ENCODE measurements at places on chromosomes 1 and 21. TPM values are rescaled to one million over a fixed set of nuclear protein-coding genes. Genes with fewer than 3 reads are reported as not detected.

Gene ETNK2
- 36.4 TPM for total RNA-seq

Gene ROR1
- 1.1 TPM for total RNA-seq

Gene CD1D
- not detected for total RNA-seq

Gene AHDC1
- total RNA-seq = 19.1 TPM

Gene TSPEAR
- total RNA-seq = not detected

Gene SLC30A2
- total RNA-seq = 1.8 TPM

- DNase-seq = peak; percentile 65
These were observed 1.1 kb upstream of the CACYBP start for GRCh38 chr1:174998569-174999215.

GRCh38 chr1:28243685-28244311 is 7.9 kb downstream of the ATP5IF1 start:
- no peak for DNase-seq

DNA sequence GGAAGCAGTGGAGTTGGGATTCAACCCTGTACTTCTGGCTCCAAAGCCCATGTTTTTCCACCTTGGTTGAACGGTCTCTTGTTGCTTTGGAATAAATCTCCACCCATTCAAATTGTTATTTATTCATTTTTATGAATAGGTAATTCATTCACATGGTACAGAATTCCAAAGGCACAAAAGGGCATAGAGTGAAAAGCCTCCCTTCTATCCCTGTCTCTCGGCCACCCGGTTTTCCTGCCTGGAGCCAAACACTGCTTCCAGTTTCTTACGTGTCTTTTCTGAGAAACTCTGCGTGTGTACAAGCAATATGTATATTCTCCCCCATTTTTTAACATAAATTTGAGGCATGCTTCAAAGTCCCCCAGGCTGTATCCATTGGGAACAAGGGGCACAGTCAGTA is 3.9 kb downstream of the EXTL1 start:
- DNase-seq = no peak

GRCh38 chr21:29125191-29125590 is 5.3 kb upstream of the MAP3K7CL start:
- DNase-seq = no peak

DNA sequence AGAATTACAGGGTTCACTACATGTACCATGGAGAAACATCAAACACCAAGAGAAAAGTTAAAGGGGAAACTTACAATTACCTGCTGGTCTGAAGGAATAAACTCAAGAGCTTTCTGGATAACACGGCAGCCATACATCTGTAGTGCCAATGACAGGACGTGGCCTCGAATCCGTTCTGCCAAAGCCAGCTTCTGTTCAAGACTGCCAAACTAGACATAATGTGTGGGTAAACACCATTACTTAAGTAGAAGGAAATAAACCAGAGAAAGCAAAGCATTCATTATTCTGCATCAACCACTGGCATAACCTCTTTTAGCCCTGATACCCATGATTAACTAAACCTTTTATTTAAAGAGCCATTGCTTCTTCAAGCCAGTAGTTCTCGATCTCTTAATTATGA is 41.5 kb upstream of the SDC3 start:
- no peak for DNase-seq

DNA sequence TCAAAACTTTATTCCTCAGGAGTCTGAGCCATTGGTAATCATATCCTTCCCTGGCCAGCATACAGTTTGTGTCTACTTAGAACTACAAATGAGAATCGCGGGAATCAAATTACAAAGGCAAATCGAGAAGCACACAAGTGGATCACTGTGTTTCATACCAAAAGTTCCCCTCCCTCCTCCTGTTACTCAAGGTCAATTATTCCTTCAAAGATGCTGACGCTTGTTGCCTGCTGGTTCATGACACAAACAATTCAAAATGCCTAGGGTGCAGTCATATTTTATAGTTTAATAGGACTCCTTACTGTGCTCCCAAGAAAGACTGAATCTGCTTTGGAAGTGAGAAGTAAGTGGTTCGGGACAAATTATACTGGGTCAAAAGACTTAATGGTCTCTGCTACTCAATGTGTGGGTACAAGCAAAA is 93.0 kb upstream of the PBX1 start:
- DNase-seq = no peak

DNA sequence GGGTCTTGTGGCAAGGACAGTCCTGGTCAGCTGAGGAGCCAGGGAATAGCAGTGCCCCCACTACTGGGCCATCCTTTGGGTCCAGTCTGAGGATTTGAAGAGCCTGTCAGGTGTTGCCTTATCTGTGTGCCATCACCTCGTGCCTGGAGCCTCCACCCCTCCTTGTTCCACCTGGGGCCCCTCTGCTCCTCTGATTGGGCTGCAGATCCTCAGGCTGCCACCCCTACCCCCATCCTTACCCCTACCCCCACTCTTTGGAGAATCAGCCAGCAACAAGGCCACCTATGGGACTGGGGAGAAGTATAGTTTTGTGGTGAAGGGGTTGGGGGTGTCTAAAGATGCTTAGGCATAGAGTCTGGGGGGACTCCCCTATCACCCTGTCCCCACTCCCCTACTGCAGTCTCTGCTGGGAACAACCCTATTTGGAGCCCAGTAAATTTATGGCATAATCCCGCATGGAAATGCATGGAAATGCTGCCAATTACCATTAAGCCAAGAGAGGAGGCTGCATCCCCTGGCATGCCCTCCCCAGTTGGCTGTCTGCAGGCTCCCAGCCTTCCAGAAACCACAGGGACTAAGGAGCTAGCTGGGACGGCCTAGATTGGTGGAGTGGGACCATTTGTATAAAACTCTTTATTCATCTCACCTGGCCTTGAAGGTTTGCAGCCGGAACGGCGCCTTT is 142.7 kb upstream of the CSF3R start:
- DNase-seq = no peak

DNA sequence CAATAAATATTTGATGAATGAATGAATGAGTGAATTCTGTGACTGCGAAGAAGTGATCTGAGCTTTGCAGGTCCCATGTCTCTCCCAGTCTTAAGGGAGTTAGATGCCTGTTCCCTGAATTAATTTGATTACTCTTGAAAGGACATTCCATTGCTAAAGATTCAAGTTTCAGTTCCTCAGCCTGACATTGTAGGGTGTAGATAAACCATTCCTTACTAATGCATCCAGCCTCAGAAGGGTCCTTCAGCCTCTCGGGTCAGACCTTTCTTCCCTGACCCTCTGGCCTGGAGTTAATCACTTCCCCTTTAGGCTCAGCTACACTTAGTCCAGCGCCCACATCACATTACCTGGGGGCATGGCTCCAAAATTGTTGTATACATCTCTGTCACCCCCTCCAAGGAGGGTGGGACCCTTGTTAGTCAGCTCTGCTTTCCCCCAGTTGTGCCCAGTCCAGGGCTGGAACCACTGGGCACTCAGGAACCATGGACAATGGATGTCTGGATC is 2.6 kb downstream of the INSRR start:
- DNase-seq = no peak

DNA sequence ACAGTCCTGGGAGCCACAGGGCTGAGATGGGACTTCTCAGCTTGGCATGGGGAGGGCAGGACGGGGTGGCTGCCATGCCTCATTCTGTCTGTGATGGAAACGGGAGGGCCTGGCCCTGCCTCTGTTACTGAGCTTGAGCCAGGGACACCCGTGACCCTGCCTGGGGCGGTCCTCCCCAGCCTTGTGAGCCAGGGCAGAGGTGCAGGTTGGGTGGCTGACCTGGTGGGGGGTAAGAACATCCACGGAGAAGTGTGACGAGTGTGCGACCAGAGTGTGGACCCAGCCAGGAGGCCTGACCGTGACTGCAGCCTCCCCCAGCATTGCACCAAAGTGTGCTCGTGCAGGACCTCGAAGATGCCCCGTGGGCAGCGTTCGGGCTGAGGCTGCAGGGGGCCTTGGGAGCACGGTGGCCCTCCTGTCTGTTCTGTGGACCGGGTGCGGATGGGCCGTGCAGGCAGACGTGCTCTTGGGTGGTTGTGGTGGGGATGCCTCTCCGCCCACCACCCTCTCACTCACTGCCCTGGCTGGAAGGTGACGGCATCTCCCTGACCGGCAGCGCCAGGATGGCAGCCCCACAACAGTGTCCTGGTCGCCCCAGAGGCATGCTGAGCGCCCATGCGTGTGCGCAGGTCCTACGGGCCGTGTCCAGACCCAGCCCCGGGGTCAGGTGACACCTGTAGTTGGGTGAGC is 45.4 kb downstream of the SKI start:
- DNase-seq = no peak

DNA sequence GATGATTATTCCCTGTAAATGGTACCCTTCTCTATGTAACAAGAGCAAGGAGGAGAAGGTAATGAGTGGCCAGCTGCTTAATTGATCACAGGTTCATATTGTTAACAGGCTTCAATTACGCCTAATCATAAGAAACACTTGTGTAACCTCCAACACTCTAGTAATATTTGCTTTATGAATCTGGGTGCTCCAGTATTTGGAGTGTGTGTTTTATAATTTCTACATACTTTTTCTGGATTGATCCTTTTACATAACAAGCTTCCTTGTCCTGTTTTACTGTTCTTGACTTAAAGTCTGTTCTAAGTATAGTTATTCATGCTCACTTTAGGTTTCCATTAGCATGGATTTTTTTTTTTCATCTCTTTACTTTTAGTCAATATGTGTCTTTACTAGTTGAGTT is 984.2 kb downstream of the AMY1C start:
- no peak for DNase-seq

GRCh38 chr1:90964444-90965035 is 57.3 kb downstream of the ZNF644 start:
- DNase-seq = peak; percentile 36

GRCh38 chr1:98133131-98133530 is 212.3 kb upstream of the DPYD start:
- DNase-seq = peak; percentile 34

- DNase-seq = peak; percentile 79
These were observed 24.5 kb upstream of the EPHA2 start for GRCh38 chr1:16180291-16180824.

DNA sequence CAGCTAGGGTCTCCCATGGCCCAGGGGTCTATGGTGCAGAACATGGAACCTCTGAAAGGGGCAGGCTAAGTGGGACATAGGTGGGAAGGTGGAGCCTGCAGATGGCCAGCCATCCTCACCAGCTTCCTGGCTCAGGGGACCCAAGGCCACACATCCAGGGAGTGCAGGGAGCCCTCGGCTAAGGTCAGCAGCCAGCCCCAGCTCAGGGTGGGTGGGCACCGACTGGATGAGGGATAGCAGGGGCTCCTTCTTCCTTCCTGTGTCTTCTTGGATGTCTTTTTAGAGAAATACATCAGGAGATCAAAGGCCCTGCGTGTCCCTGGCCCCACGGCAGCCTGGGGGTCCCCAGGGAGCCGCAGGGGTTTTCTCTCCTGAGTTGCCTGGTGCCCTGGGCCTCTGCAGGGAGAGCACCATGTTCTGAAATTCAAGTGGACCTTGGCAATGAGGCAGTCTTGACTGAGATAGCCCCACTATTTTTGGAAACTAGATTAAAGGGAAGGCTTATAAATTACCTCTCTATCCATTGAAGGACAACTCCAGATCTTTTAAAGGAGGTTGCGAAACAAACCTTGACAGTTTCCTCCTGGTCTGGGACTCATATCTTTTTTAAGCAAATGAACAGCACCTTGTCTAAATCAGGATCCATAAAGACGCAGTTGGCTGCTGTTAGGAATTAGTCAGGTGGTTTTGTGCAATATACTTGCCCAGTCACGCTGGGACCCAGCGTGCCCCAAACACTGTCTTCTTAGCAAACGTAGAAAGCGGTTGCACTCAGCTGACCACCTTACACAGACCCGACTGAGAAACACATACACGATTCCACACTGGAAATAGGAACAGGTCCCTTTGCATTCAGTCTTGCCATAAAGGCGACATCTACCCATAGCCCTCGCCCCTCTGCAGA is 242.3 kb downstream of the TOMM20 start:
- no peak for DNase-seq

GRCh38 chr1:18668046-18668445 is 37.4 kb downstream of the PAX7 start:
- DNase-seq = no peak

DNA sequence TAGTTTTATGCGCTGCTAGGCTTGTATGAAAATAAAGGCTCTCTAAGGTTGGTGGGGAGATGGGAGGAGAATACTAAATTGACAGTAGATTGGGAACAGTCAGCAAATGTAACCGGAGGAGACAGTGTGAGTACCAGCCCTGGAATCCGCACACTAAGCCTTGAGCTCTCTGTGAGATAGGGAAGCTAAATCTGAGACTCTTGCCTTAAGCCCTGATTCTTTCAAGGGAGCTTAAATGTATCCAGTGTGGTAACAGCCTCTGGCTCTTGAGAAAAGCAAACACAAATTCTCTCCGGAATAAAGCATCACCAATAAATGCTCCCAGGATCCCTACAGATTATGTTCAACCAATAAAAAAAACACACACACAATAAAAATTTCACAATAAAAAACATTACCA is 33.0 kb upstream of the PDPN start:
- DNase-seq = peak; percentile 24

DNA sequence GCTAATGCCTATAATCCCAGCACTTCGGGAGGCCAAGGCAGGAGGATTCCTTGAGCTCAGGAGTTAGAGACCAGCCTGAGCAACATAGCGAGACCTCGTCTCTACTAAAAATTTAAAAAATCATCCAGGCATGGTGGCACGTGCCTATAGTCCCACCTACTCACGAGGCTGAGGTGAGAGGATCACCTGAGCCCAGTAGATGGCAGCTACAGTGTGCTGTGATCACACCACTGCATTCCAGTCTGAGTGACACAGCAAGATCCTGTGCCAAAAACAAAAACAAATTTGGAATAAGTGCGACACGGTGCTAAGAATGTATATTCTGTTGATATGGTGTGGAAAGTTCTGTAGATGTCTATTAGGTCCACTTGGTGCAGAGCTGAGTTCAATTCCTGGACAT is 15.1 kb downstream of the USP33 start:
- no peak for DNase-seq

DNA sequence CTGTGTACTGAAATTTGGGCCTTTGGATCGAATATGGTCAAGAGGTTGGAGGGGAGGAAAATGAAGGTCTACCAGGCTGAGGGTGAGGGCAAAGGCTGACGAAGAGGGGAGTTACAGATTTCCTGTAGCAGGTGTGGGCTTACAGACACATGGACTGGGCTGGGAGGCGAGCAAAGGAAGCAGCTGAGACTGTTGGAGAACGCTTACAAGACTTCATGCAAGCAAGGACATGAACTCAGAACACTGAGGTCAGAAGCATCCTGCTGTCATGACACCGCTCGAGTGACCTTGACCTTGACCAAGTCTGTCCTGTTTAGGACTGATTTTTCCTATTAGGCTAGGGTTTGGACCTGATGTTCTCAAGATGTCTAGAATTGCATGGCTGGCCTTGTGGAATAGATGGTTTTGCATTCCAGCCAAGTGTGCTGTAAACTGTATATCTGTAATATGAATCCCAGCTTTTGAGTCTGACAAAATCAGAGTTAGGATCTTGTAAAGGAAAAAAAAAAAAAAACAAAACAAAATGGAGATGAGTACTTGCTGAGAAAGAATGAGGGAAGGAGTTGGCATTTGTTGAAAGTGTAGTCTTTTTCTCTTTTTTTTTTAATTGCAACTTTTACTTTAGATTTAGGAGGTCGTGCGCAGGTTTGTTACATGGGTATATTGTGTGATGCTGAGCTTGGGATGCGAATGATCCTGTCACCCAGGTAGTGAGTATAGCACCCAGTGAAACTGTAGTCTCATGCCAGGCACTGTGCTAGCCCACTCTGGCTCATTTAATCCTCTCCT is 5.8 kb downstream of the ELF3 start:
- DNase-seq = peak; percentile 30

GRCh38 chr1:159408862-159409400 is 23.1 kb upstream of the OR10J4 start:
- no peak for DNase-seq
